ENCODE measurements at places on chromosomes 3 and 15. TPM values are rescaled to one million over a fixed set of nuclear protein-coding genes. Genes with fewer than 3 reads are reported as not detected.

The SOX2 gene
- 0.63 TPM for total RNA-seq

The NMNAT3 gene
- total RNA-seq, result not detected

The AGTR1 gene
- total RNA-seq, result not detected

The SPATA12 gene
- 3.9 TPM for total RNA-seq

The EPB42 gene
- not detected for total RNA-seq

The CPN2 gene
- total RNA-seq, result not detected

The GUCA1C gene
- not detected for total RNA-seq

The CCR8 gene
- total RNA-seq, result not detected

The SERINC4 gene
- total RNA-seq, result not detected

The FOXB1 gene
- total RNA-seq, result not detected

The DUOXA2 gene
- total RNA-seq, result not detected

The ADAMTSL3 gene
- not detected for total RNA-seq

The BTLA gene
- total RNA-seq, result not detected

The MASP1 gene
- total RNA-seq, result not detected

The GPR62 gene
- not detected for total RNA-seq

The REC114 gene
- not detected for total RNA-seq

The DAPK2 gene
- 56.4 TPM for total RNA-seq

The CHL1 gene
- total RNA-seq, result 9.9 TPM

The CCDC50 gene
- total RNA-seq, result not detected

The SCG5 gene
- total RNA-seq, result 1.8 TPM

The BOC gene
- total RNA-seq, result 0.47 TPM

The SAMD7 gene
- not detected for total RNA-seq

The TNNC1 gene
- total RNA-seq, result not detected

The LARP6 gene
- not detected for total RNA-seq

The CHST2 gene
- total RNA-seq, result 23.8 TPM

The SHC4 gene
- total RNA-seq, result 0.22 TPM

The ADIPOQ gene
- total RNA-seq, result not detected

The CLRN1 gene
- not detected for total RNA-seq

The ERC2 gene
- 3.7 TPM for total RNA-seq

The HES1 gene
- 20.2 TPM for total RNA-seq

The CCDC13 gene
- total RNA-seq, result 1.9 TPM

The LNP1 gene
- total RNA-seq, result 6.0 TPM

The SLCO2A1 gene
- total RNA-seq, result not detected

The GOLGA6A gene
- total RNA-seq, result not detected

The C3orf52 gene
- 0.07 TPM for total RNA-seq

The CIB1 gene
- total RNA-seq, result 42.1 TPM

The LMLN gene
- total RNA-seq, result 7.8 TPM

The PPARG gene
- total RNA-seq, result not detected

The P2RY12 gene
- total RNA-seq, result not detected

The ARL8B gene
- 52.4 TPM for total RNA-seq

The TJP1 gene
- total RNA-seq, result not detected

The ZNF148 gene
- total RNA-seq, result 29.2 TPM

The SLC24A5 gene
- not detected for total RNA-seq

The ISLR2 gene
- total RNA-seq, result not detected

The THSD4 gene
- total RNA-seq, result not detected

The ZNF619 gene
- 13.1 TPM for total RNA-seq

The GOLGA6L7 gene
- total RNA-seq, result not detected

The FBXW12 gene
- not detected for total RNA-seq

The GOLGA8J gene
- not detected for total RNA-seq

The TBC1D21 gene
- not detected for total RNA-seq

The ADCY5 gene
- total RNA-seq, result not detected

The CRELD1 gene
- 33.7 TPM for total RNA-seq

The ZDHHC19 gene
- total RNA-seq, result not detected

The PARP16 gene
- 8.3 TPM for total RNA-seq

The C3orf33 gene
- 5.1 TPM for total RNA-seq

The TMEM45A gene
- 0.11 TPM for total RNA-seq

The LRTM1 gene
- total RNA-seq, result not detected

The ROPN1 gene
- total RNA-seq, result not detected

The RAD51 gene
- 11.4 TPM for total RNA-seq

The GOLGA8T gene
- total RNA-seq, result not detected
